Endothelial cell of umbilical vein (primary cell): ENCODE measurements at places on chromosomes 2 and 18. TPM values are rescaled to one million over a fixed set of nuclear protein-coding genes. Genes with fewer than 3 reads are reported as not detected.

The ITGB6 gene
- total RNA-seq = not detected in 2 replicates

The PRKAG3 gene
- total RNA-seq = not detected in 2 replicates

The CNGA3 gene
- not detected in 2 replicates for total RNA-seq

The LOXHD1 gene
- total RNA-seq = not detected in 2 replicates

The SLC5A7 gene
- not detected in 2 replicates for total RNA-seq

The ICOS gene
- total RNA-seq = not detected in 2 replicates

The PAX8 gene
- total RNA-seq = 0.22 and 0.28 TPM in 2 replicates

The CDK5R2 gene
- not detected in 2 replicates for total RNA-seq

The PCGF1 gene
- total RNA-seq = 17.4 and 21.0 TPM in 2 replicates

The IL1RN gene
- total RNA-seq = not detected in 2 replicates

The CAPN13 gene
- not detected in 2 replicates for total RNA-seq

The C2orf72 gene
- total RNA-seq = 0.11 TPM in 1 of 2 replicates, not detected in the other

The ATP9B gene
- 18.2 and 21.1 TPM in 2 replicates for total RNA-seq

The UGT1A3 gene
- not detected in 2 replicates for total RNA-seq

The FAHD2A gene
- 27.5 and 33.1 TPM in 2 replicates for total RNA-seq

The EGR4 gene
- not detected in 2 replicates for total RNA-seq

The ANKZF1 gene
- 34.0 and 36.2 TPM in 2 replicates for total RNA-seq

The MAP3K2 gene
- 20.5 and 25.7 TPM in 2 replicates for total RNA-seq

The METTL8 gene
- 20.2 and 25.0 TPM in 2 replicates for total RNA-seq

The GPD2 gene
- 29.3 and 37.0 TPM in 2 replicates for total RNA-seq

The LTBP1 gene
- total RNA-seq = 68.2 and 107 TPM in 2 replicates

The CREG2 gene
- 0.88 and 2.0 TPM in 2 replicates for total RNA-seq

The SLC11A1 gene
- not detected in 2 replicates for total RNA-seq

The CCDC68 gene
- total RNA-seq = 1.0 and 2.9 TPM in 2 replicates

The AKAIN1 gene
- total RNA-seq = not detected in 2 replicates

The CHRNA1 gene
- total RNA-seq = 8.7 and 11.3 TPM in 2 replicates

The TDRD15 gene
- total RNA-seq = not detected in 2 replicates

The KLHL41 gene
- total RNA-seq = 0.21 and 0.73 TPM in 2 replicates

The ACMSD gene
- total RNA-seq = not detected in 2 replicates

The TMEM163 gene
- 1.0 and 1.3 TPM in 2 replicates for total RNA-seq

The EML6 gene
- 1.3 and 2.1 TPM in 2 replicates for total RNA-seq

The FAM110C gene
- not detected in 2 replicates for total RNA-seq

The MEP1B gene
- total RNA-seq = not detected in 2 replicates

The EFEMP1 gene
- 2,354 and 2,981 TPM in 2 replicates for total RNA-seq

The GCG gene
- not detected in 2 replicates for total RNA-seq

The CXCR1 gene
- not detected in 2 replicates for total RNA-seq

The SERPINB4 gene
- total RNA-seq = not detected in 2 replicates

The TCF23 gene
- total RNA-seq = not detected in 2 replicates

The ZBTB7C gene
- total RNA-seq = not detected in 2 replicates

The UGT1A4 gene
- not detected in 2 replicates for total RNA-seq

The IL18R1 gene
- total RNA-seq = 3.6 and 4.0 TPM in 2 replicates

The ADCY3 gene
- total RNA-seq = 54.0 and 54.4 TPM in 2 replicates

The PTH2R gene
- total RNA-seq = not detected in 2 replicates

The RAB11FIP5 gene
- total RNA-seq = 47.0 and 49.4 TPM in 2 replicates

The ADRA2B gene
- not detected in 2 replicates for total RNA-seq

The DES gene
- total RNA-seq = not detected in 2 replicates

The CYP27C1 gene
- total RNA-seq = not detected in 2 replicates

The FSHR gene
- total RNA-seq = not detected in 2 replicates

The SPIRE1 gene
- 44.0 and 44.8 TPM in 2 replicates for total RNA-seq

The G6PC2 gene
- total RNA-seq = not detected in 2 replicates
